ENCODE measurements at places on chromosomes 12 and 14.

DNA sequence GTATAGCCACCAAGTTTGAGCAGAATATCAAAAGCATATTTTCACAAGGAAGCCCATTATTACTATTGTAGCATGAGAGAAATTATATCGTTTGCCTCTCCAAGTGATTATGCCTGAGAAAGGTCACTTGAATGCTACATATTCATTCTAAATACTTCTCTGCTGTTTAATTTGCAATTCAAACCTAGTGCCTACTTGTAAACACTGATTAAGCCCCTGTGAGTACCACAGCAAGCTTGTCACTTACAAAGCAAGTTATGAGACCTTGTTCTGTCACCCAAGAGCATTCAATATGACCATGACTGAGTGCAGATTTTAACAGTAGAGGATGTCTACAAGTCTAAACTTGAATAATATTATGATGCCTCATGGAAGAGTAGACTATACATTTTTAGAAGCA is 124.7 kb upstream of the SSTR1 start:
- no peak for DNase-seq

DNA sequence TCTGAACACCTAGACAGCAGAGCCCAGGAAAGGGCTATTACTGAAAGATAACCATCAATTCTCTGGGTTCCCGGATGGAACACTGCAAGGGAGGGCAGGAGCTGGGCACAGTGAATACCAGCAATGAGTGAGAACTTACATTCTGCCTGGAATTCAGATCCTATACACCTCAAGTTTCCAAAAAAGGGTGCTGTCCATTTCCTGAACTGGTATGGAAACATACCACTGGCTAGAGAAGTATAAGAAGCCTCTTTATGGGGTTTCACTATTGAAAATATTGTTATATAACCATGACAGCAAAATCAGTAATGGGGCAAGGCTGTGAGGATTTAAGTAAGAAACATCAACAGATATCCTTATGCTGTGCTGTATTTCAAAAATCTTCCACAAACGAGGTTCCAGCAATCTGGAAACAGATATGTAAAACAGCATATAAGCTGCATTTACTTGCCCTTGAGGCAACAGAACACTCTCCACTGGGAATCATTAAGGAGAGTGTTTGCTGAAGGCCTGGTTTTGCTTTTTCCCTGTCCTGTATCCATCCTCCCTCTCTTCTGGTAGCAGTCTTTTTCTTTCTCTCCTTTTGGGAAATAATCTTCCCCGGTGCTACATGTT is 53.3 kb upstream of the GTF2A1 start:
- no peak for DNase-seq

DNA sequence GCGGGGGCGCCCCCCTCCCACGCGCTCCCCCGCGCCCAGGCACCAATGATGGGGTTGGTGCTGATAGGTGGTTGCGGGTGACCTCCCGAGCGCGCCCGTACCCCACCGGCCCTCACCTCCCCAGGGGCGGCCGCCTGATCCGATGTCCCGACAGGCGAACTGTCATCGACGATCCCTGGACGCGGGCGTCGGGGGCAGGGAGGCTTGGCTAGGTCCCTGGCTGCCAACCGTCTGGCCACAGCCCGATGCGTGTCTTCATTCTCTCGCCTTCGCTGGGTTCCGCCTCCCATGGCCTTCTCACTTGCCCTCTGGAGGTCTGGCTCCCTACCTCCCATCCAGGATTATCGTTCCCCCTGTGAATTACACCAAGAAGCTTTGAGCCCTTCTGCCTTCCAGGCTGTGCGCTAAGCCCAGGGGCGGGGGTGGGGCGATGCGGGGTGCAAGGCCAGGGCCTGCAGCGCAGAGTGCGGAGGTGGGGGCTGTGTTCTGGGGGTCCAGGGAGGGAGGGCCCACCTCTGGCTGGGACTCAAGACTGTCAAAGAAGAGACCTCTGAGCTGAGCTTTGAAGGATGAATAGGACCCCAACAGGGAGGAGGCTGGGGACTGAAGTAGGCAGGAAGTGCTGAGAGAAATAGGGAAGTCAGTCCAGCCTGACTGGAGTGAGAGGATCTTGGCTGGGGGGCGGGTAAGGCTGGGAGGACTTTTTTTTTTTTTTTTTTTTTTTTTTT is 7.7 kb upstream of the RACGAP1 start:
- DNase-seq, result no peak

GRCh38 chr12:65894088-65894487 is 69.8 kb downstream of the HMGA2 start:
- DNase-seq, result no peak

DNA sequence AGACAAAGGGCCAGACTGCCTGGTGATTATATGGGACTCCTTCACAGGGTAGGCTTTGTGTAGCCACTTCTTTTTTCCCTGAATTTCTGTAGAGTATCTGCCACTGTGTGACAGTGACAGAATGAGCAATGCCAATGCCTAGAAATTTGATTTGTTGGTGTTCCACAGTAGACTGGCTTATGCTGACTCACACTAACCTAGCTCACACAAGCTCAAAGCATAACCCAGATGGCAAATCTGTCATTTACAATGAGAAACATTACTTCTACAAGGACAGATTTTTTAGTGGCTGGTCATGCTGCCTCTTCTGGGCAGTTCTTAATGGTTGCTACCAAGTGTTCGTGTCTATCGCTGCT is 15.9 kb downstream of the CFAP251 start:
- no peak for DNase-seq

DNA sequence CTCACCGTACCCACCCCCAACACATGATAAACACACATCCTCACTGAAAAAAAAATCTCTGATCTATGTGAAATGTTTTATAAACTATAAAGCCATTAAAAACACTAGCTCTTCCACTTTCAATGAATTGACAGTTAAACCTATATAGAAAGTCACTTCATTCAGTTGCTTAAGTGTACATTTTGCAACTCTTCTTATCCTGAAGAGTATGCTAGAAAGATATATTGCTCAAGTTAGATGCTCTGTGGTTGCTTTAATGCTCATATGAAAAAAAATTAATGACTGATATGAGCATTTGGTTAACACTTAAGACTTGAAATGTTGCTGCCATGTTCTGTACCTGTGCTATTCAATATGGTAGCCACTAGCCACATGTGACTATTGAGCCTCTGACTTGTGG is 21.0 kb upstream of the MIA2 start:
- no peak for DNase-seq

DNA sequence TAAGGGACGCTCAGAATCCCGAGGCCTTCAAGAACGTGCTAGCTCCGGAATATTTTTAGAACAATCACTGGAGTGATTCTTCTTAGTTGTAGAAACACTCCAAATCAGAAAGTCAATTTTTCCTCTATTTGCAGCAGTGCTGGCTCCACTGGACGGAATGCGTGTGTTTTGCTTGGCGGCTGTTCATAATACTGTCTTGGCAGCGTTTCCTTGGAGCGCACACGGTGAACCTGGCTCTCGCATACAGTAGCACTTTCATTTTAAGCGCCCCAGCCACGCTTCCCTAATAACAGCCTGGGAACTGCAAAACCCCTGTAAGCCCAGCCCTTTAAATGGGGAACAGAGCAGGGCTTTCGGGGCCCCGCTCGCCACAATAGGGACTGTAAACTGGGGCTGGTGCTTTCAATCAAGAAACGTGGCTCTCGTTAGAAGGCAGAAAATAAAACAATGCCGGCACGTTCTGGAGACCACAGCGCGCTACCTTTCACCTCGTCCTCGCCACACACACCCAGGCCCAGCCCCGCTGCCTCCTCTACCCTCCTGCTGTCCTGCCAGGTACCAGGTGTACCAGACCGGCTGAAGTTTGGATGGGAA is 79.9 kb downstream of the BCL11B start:
- no peak for DNase-seq

- no peak for DNase-seq
These were observed 4.7 kb downstream of the MDM2 start for GRCh38 chr12:68812553-68813241.

GRCh38 chr14:79939235-79939634 is 272.1 kb downstream of the DIO2 start:
- no peak for DNase-seq

GRCh38 chr14:104309657-104310369 is 171.4 kb downstream of the KIF26A start:
- no peak for DNase-seq

DNA sequence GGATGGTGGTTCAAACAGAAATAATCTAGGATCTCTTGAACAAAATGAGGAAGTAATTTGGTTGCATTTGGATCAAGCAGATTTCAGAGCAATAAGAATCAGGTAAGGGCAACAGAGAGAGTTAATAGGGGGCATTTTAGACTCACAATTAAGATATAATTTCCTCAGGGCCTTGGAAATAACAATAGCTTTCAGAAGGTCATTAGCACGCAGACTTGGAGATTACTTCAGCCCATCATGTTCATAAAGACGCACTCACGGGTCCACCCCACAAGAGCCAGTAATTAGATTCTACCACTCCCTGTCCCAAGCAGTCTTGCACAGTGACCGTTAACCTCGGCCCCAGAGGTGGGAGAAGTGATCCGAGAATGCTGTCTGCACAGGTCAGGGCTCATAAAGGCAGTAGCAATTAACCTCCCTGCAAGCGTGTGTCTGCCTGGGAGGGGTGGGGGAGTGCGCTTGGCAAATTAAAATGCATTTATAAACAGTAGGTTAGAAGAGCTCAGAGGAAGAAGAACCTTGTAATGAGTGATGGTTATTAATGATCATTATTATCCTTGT is 125.7 kb upstream of the CCDC196 start:
- DNase-seq, result no peak

All from pulmonary artery endothelial cell (primary cell).